Kidney glomerular epithelial cell (primary cell): ENCODE measurements at places on chromosomes 1 and 21.

DNA sequence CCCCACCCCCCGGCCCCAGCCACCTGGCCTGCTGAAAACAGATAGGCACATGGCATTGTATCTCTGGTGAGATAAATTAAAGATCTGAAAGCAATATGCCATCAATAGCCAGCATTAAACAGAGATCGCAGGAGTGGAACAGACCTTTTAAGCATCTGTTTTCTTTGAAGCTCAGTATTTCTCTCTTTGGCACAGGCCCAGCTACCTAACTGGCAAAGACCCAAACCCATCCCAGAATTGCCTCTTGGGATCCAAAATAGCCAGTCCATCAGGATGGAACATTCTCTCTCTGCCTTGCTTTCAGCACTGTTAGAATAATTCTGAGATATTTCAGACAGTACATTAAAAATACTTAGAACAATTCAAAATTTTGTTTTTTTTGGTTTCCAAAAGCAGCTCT is 46.0 kb downstream of the KCNJ6 start:
- DNase-seq: no peak

DNA sequence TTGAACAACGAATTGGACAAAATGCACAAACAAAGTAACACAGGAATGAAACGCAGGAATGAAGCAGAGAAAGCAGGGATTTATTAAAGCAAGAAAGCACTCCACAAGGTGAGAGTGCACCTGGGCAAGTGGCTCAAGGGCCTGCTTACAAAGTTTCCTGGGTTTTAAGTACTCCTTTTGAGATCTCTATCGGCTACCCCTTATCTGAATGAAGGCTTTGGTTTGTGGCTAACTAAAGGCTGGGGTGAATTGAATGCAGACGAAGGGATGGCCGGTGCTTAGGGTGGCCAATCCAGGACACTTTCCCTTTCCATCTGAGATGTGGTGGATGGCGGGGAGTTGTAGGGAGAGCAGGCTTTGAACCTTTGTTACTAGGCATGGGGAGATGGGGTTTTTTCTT is 151.4 kb upstream of the KIAA0040 start:
- DNase-seq: no peak

DNA sequence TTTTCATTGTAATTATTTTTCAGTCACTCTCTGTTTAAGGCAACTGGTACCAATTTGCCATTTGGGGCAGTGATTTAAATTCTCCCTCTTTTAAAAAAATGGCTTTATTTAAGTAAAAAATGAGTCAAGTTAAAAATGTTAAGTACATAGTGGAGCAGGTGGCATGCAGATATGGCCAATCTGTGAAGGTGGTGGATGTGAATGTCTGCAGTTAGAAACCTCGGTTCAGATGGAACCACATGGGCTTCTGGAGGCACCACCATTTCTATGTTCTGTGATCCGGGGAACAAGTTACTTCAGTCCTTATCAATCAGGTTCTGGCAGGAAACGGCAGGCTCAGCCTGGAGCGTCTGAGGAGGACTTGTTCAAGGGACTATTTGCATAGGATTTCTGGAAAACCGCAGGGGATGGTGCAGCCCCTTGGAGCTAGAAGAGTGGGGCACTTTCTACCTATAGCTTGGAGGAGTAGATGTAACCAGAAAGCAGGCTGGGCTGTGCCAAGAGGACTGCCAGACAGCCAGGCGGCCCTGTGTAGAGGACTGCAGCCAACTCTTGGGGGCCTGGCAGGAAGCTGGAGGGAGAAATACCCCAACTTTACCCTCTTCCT is 12.3 kb downstream of the IGSF21 start:
- no peak for DNase-seq

GRCh38 chr1:38994196-38994595 is 3.1 kb downstream of the AKIRIN1 start:
- DNase-seq: no peak

- no peak for DNase-seq
Observed at GRCh38 chr1:150089846-150090520, 22.4 kb downstream of the VPS45 start.

DNA sequence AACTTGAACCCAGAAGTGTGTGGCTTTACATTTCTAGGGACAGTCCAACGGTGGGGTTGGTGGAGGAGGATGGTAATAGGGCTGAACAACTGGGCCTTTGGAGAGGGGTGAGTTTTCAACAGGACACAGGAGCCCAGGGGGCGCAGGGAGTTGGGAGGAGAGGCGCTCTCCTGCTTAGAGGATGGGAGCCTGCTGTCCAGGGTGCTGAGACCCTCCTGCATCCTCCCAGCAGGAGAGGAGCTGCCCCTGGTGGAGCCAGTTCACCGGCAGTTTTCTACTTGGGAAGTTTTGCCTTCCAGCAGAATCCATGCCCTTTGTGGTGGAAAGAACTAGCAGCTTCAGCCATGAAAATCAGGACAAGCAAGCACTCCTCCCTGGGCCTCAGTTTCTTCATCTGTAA is 8.6 kb downstream of the KCNC4 start:
- DNase-seq: no peak

DNA sequence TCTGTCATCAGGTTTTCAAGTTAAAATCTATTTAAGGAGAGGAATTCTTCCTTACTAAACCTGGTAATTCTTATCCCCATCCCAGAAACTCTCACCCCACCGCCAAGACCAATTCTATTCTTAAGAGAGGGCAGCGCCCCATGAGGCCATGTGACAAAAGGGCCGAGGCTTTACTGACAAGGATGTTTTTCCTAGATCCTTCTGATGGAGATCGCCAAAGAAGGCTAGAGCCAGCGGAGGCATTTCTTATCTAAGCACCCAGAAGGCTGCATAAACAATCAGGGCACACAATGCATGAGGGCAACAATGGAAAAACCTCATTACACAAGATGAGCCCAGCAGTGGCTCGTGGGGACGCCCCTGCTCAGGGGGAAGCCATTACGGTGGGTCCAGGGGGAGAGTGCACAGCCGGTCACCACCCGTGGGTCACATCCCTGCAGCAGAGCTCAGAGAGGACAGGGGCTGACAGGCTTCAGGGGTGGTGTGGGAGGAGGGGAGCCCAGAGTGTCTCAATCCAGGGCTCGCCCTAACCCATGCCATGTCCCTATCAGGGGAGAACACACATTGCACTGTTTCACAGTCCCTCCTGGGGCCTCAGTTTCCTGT is 88.7 kb downstream of the ITPKB start:
- DNase-seq: no peak

DNA sequence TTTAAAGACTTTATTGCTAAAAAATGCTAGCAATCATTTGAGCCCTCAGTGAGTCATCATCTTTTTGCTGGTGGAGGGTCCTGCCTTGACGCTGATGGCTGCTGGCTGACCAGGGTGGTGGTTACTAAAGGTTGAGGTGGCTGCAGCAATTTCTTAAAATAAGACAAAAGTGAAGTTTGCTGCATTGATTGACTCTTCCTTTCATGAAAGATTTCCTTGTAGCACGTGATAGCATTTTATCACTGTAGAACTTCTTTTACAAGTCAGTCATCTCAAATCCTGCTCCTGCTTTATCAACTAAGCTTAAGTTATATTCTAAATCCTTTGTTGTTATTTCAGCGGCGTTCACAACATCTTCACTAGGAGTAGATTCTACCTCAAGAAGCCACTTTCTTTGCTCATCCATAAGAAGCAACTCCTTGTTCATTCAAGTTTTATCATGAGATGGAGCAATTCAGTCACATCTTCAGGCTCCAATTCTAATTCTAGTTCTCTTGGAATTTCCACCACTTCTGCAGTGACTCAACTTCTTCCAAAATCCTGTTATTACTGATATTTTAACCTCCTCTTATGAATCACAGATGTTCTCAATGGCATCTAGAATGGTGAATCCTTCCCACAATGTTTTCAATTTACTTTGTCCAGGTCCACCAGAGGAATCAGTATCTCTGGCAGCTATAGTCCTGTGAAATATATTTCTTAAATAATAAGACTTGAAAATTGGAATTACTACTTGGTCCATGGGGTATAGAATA is 17.6 kb upstream of the RGS1 start:
- DNase-seq: no peak

DNA sequence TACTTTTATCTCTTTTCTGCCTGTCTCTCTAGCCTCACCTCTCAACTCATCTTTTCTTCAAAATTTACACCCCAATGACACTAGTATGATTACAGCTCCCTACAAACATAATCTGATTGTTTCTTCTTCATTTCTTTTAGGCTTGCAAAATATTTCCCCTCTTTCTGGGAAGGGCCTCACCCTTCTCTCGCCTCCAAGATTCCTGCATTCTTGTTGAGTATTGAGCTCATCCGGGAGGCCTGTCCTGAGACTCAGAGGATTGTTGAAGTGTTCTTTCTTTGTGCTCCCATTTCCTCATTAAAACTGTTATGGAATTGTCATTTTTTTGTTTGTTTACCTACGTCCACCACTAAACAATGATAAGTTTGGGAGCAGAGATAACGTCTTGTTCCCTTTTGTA is 99.1 kb upstream of the CHRM3 start:
- no peak for DNase-seq

DNA sequence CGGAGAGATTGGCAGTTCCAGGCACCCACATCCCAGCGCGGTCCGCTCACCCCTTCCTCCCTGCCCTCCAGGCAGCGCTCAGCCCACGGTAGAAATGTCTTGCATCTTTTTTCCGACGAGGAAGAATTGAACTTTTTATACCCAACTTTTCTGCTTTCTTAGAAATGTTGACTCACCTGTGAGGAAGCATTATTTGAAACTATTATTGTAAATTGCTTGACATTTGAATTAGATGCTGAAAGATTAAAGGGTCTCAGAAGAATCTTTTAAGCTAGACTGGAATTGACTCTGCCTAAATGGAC is 912 bp upstream of the SIPA1L2 start:
- no peak for DNase-seq

DNA sequence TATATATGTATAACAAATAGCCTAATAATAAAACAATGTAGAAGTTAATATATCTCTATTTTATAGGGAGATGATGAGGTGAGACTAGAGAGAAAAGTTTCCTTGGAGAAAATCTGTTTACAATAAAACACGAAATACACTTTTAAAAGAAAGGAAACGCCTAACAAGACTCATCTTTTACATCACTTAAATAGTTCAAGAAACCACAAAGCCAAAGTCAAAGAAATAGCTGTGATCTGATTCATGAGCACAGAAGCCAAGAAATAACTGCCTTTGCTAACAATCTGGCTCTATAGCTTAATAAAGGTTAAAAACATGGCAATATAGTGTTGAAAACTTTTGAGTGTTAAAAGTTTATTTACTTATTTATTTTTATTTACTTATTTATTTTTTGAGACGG is 61.5 kb downstream of the TOR3A start:
- peak; percentile 92 for DNase-seq

GRCh38 chr1:95236784-95237575 is 3.0 kb downstream of the RWDD3 start:
- no peak for DNase-seq

DNA sequence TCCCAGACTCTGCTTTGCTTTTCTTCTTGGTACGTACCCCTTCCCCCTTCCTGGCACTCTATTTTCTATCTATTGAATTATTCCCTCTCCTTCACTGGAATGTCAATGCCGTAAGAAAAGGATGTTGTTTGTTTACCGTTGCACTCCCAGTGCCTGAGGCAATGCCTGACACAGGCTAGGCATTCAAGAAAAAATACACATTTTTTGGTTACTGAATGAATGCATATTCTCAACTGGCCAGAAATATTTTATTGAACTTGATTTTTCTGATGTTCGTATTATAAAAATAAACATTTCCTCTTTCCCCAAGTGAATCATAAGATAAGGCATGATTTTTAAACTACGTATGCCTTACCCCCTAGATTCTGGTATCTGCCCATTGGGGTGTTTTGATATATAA is 41.2 kb downstream of the GNG12 start:
- DNase-seq: no peak

DNA sequence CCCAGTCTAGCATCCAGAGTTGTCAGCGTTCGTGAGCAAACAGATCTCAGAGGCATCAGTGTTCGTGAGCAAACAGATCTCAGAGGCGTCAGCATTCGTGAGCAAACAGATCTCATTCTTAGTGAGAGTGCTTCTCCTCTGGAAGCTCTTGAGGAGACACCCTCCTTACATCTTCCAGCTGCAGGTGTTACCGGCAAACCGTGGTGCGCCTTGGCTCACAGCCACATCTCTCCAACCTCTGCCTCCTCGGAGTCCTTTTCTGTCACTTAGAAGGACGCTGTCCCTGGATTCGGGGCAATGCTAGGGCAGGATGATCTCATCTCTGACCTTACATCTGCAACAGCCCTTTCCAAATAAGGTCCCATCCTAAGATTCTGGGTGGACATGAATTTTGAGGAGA is 14.6 kb upstream of the UMODL1 start:
- DNase-seq: no peak

GRCh38 chr1:243725846-243726245 is 124.2 kb downstream of the AKT3 start:
- DNase-seq: no peak

- DNase-seq: no peak
Observed at GRCh38 chr1:63758791-63759190, 15.0 kb upstream of the ROR1 start.

DNA sequence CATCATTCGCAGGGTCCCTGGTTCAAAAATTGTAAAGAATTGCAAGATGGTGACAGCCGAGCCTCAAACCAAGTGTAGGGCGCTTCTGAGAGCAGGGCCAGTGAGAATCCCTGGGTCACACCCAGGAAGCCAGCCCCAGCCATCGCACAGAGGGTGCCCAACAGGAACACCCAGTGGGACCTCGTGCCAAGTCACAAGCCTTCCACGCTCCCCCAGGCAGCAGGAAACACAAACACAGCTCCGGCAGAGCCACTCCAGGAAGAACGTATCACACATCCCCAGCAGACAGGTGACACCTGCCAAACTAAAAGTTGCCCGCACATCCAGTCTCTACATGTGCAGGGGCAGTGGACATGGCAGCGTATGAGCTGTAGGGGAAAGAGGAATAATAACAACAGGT is 20.2 kb downstream of the DHRS3 start:
- no peak for DNase-seq

DNA sequence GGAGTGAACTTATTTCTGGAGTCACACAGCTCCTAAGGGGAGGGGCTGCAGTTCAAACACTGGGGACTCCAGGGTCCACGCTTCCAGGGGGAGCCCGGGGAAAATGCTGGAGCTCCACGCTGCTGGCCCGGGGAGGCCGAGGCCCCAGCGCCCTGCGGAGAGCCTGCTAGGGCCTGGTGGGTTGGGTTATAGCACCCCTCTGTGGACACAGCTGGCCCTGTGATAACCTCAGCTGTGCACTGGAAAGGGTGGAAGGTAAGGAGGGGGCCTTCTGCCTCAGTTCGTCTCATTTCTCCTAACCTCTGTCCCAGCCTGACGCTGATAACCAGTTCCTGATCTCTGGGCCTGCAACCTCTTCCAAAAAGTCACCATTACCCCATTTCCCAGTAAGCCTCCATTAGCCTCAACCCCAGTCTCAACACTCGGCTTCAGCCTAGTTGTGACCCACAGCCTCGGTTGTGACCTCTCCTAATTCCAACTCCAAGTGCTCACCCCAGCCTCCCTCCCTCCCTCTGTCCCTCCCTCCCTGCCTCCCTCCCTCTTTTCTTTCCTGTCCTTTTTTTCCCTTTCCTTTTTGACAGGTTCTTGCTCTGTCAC is 7.1 kb downstream of the NBL1 start:
- peak; percentile 42 for DNase-seq

- DNase-seq: no peak
Observed at GRCh38 chr1:221150996-221151395, 271.8 kb downstream of the HLX start.

- DNase-seq: no peak
Observed at GRCh38 chr1:58923090-58923470, 139.2 kb upstream of the JUN start.

GRCh38 chr1:112325504-112325903 is 70.5 kb upstream of the CTTNBP2NL start:
- DNase-seq: no peak

GRCh38 chr1:219931033-219931432 is 2.7 kb upstream of the SLC30A10 start:
- DNase-seq: no peak
